Uterus (tissue), 4 donors: ENCODE measurements at places on chromosomes 12 and 14. TPM values are rescaled to one million over a fixed set of nuclear protein-coding genes. Genes with fewer than 3 reads are reported as not detected.

- DNase-seq: no peak
These were observed 65.0 kb downstream of the PITPNM2 start for GRCh38 chr12:123085730-123086487.

Gene YEATS4
- total RNA-seq: 9.7 TPM

Gene CYP27B1
- 1.2 TPM for total RNA-seq

DNA sequence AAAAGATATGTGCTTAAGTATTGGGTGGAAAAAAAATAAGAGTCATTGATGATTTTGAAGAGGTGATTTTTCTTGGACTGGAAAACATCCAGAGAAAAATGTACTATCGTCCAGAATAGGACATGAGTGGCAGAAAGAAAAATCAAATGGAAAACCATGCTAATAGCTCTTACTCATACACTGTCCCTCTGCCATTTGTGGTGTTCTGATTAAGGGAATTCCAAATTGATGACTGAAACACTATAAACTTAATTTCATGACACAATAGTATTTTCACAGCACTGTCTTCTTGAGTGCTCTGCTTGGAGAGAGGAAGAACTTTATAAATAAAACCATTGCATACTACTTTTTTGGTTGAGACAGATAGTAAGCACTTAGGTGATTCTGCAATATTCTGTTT is 72.4 kb downstream of the USP15 start:
- no peak for DNase-seq

Gene ITGA5
- 69.7 TPM for total RNA-seq

GRCh38 chr12:67647799-67648520 is 585 bp upstream of the DYRK2 start:
- peak; percentile 75 for DNase-seq

Gene KLRB1
- total RNA-seq: not detected

DNA sequence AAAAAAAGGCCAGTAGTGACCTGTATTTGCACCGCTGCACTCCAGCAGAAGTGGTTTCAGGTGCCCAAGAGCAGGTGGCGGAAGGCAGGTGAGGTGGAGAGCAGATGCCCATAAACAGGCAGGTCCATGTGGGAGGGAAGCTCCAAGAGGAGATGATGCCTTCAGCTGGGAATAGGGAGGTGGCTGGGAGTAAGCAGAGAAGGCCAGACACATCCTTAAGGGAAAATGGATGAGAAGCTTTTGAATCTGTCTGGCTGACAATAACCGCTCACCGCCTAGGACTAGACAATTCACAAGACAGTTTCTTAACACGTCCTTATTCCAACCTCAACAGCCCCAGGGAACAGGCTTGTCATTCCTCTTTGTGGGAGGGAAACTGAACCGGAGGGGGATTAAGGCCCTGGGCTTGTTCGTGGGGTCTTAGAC is 43.9 kb upstream of the PLEKHG6 start:
- no peak for DNase-seq

- peak; percentile 78 for DNase-seq
These were observed 20.4 kb upstream of the FOS start for GRCh38 chr14:75258079-75258802.

DNA sequence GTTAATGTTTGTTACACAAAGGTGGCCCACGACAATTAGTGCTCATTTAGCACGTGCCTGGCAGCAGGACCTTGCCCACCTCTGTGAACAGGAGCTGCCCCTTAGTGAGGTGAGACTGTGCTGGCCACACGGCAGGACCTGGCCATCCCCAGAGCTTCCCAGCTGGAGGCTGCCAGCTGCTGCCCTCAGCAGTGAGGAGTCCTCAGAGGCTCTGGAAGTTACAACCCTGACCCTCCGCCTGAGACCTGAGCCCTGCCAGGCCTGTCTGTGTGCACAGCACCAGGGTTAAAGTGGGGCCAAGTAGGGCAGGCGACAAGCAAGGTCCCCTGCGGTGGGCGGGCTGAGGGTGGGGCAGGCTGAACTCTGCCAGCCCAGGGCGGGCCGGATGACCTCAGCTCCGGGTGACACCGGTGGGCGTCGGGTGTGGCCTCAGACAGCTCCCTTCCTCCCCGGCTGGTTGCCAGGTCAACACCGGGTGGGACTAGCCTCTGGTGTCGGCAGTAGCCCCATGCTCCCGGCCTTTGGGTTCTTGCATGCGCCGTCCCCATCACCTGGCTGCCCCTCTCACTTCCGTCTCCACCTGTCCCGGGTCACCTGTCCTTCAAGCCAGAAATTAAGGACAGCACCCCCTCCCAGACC is 9.2 kb upstream of the LBHD2 start:
- peak; percentile 69 for DNase-seq

DNA sequence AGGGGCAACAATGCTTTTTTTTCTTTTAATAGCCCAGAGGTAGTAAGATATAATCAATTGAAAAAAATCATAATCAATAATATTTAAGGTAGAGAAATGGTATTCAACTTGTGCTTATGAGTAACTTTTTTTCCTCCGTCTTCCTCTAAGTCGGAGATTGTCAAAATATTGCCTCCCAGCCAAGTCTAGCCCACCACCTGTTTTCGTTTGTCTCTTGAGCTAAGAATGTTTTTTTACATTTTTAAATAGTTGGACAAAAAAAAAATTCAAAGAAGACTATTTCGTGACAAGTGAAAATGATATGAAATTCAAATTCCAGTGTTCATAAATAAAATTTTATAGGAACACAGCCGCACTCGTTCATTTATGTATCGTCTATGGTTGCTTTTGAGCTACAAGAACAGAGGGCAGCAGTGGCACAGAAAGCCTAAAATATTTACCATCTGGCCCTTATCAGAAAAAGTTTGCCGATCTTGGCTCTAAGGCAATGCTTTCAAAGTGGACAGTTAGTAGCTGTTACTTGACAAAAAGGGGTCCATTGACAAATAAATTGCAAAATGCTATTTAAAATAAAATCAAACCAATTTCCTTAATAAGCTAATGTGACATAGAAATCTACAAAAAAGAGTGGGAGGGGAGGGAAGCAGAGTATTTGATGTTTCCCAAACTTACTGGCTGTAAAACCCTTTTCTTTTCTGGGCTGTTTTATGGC is 40.8 kb upstream of the MAX start:
- no peak for DNase-seq
